NCI-H2029 (cell line): ENCODE measurements at places on chromosomes 6 and 20.

- no peak for DNase-seq
These were observed 8.7 kb downstream of the GFRA4 start for GRCh38 chr20:3654326-3655130.

DNA sequence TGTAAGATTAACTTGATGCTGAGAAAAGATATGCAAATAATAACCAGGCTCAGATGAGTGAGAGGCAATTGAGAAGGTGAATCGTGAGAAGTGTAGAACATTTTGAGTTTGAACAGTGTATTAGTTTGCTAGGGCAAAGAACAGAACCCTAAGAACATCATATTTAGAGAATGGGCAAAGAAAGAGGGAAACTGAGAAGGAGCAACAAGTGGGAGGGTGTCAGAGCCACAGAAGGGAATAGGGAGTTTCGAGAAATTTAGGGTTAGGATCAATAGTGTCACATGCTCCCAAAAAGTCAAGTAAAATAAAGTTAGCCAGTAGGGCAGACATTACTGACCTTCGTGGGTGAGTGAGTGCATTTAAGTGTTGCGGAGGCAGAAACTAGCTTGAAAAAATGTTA lies 5.5 kb upstream of the FAXC start:
- no peak for DNase-seq

GRCh38 chr20:37188787-37189186 lies 9.4 kb upstream of the MROH8 start:
- DNase-seq = no peak

DNA sequence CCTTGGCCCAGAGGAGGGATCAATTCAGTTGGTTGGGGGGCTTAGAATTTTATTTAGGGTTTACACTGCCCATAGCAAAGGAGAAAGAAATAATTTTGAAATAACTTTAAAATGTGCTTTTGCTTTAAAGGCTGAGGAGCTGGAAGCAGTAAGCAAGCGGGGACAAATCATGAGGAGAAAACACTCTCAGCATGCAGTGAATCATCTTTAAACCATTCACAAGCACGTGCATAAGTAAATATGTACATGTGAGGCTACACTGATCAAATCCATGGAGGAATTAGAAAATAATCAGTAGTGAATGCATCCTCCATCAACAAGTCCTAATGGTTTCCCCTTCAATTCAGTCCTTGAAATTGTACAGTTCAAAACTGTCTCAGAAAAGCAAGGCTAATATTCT lies 181.0 kb downstream of the MTFR2 start:
- no peak for DNase-seq

- no peak for DNase-seq
These were observed 179.5 kb upstream of the SYNDIG1 start for GRCh38 chr20:24289737-24290481.

DNA sequence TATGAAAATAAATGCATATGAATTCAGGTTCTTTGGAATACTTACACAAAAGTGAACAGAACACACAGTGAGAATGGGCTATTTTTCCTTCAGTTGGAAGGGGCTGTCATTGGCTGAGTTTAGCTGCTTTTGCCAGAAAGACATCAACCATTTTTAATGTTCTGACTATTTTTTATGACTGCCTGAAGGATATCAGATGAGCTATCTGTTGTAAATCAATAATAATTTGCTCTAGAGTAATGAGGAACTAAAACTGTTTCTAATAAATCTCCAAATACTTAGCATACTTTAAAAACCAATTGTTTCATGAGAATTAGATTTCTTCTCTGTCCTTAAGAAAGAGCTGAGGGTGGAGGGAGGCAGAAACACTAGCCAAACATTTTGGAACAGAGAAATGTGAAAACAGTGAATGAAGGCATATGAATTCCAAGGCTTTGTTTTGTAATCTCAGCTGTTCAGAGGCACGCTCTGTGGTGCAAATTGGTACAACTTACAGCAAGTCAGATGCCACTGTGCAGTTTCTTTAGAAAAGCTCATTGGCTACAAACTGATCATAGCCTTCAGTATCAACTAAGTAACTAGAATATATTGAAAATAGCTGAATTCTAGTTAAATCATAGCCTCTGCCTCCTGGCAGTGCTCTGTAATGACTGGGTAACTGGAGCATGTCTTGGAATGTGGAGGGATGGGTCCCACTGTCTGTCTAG lies 228.9 kb upstream of the JAG1 start:
- DNase-seq = no peak

DNA sequence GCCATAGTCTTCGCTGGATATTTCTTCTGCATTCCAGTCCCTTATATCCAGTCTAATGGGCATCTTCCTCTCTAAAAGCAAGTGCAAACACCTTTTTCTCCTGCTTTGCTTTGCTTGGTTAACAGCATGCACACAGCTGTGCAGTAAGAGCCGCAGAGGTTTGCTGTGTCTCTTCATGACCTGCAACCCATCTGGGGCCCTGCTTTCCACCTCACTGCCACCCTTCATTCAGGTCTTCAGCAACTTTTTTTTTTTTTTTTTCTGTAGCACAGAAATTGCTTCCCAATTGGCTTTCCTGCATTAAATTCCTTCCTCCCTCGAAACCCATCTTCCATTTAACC lies 14.4 kb downstream of the NEDD9 start:
- DNase-seq = no peak

- no peak for DNase-seq
These were observed 1.6 kb downstream of the KCNG1 start for GRCh38 chr20:51021067-51022025.

GRCh38 chr6:136550045-136550329 lies 235 bp downstream of the MAP7 start:
- no peak for DNase-seq

DNA sequence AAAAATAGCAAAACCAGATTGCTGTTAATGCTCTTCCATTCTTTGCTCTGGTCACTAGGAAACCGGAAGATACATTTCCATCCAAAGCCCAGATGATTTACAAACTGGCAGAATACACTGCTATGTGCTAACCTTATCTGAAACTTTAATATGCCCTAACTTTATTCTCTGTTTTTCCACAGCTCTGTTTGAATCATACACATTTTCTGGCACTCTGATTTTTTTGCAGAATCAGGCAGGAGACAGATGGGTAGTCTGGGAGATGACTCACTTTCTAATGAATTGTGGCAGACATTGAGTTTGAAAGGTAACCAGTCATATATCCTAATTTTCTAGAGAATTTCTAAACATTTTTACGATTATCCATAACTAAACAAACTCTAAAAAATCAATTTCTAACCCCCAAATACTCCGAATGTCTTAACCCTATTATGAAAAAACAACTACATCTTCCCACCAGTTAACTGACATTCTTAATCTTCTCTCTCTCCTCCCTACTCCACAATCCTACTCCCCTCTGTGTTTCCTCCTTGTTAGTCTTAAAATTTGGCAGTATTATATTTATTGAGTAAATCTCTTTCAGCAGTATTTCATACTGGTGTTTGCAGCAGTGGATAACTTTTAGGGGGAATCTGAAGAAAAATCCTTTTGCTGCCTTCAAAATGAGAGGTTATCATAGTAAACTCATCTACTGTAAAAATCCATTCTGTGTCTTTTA lies 63.5 kb downstream of the MAN1A1 start:
- DNase-seq = no peak

- DNase-seq = no peak
These were observed 61.8 kb downstream of the EPM2A start for GRCh38 chr6:145673504-145673903.

DNA sequence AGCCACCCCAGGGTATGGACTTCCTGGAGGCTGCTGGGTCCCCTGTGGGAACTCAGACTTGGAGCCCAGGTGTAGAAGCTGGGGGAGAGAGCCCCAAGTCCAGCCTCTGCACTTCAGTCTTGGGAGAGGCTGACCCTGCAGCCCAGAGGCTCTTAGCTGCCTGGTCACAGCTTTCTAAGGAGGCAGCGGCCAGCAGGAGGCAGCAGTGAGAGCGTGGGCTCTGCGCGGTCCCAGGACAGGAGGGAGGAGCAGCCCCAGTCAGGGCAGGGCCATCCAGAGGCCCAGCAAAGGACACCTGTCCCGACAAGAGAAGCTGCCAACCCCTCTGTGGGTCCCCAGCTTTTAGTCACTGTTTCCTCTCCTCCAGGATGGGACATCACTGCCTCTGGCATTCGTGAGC lies 9.4 kb downstream of the TREML2 start:
- DNase-seq = no peak

GRCh38 chr6:167697316-167697715 lies 129.4 kb upstream of the AFDN start:
- no peak for DNase-seq

GRCh38 chr20:17177341-17177740 lies 49.5 kb upstream of the PCSK2 start:
- DNase-seq = no peak

DNA sequence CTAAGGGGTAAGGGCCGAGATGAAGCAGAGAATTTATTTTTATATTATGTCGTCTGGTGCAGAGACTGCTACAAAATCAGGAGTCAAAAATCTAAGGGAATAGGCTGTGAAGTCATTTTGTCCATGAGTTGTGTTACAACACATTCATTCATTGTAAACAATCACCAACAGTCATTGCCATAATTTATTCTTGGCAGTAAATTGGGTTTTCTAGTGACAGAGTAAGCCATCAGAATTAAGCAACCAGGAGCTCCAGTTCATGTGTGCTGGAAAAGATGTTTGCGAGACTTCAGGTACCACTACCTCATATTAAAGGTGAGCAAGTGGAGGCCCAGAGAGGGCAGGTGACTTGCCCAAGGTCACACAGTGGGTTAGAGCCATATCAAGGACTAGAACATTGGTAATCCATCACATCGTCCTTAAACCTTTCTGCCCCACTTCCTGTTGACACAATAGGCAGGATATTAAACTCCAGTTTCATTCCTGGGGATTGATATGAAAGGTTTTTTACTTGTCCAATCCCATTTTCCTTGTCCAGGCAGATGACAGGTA lies 46.0 kb downstream of the E2F3 start:
- no peak for DNase-seq

DNA sequence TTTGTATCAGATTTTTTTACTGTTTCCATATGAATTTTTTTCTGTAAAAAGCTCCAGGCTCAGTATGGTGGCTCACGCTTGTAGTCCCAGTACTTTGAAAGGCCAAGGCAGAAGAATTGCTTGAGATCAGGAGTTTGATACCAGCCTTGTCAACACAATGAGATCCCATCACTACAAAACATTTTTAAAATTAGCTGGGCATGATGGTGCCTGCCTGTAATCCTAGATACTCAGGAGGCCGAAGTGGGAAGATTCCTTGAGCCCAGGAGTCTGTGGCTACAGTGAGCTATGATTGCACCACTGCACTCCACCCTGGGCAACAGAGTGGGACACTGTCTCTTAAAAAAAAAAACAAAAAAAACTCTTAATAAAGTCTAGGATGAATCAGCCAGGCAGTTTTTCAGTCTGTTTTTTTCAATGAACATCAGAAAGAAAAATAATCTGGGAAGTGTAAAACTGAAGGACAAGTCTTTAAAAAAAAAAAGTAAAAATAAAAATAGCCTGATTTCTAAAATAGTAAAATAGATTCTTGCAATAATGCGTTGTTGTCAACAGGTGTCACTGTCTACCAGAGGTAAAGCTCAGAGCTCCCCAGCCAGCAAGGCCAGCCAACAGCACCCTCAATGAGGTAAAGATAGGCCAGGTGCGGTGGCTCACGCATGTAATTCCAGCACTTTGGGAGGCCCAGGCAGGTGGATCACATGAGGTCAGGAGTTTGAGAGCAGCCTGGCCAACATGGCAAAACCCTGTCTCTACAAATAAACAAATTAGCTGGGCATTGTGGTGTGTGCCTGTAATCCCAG lies 9.3 kb upstream of the ATG5 start:
- peak; percentile 73 for DNase-seq

DNA sequence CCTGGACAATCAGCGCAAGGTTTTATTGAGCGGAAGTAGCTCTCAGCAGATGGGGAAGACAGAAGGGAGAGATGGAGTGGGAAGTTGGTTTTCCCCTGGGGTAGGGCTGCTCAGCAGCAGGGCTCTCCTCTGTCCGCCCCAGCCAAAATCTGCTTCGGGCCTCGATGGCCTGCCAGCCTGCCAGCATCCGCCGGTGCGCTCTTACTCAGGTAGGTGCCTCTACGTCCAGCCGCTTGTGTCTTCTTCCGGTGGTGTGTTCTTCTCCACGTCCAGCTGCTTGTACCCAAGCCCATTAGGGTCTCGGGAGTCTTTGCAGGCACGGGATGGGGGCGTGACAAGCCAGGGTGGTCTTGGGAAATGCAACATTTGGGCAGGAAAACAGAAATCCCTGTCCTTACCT lies 1340.0 kb upstream of the MAP3K7 start:
- no peak for DNase-seq

DNA sequence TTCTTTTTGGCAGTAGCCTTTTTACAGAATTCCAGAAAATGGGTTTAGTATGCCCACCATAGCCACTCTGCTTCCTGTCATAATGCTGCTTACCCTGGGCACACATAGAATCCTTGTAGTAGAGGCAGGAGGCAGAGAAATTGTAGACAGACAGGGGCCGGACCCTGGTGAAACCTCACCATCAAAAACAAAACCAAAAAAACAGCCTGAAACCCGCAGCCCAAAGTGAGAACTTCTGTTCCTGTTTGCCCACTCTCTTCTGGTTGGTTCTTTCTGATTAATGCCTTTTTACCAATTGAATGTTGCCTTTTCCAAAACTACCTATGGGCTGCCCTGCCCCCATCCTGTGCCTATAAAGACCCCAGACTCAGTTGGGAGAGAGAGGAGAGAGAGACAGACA lies 188.2 kb downstream of the CDKAL1 start:
- no peak for DNase-seq

- DNase-seq = no peak
These were observed 80.5 kb upstream of the SGK1 start for GRCh38 chr6:134398453-134398852.

DNA sequence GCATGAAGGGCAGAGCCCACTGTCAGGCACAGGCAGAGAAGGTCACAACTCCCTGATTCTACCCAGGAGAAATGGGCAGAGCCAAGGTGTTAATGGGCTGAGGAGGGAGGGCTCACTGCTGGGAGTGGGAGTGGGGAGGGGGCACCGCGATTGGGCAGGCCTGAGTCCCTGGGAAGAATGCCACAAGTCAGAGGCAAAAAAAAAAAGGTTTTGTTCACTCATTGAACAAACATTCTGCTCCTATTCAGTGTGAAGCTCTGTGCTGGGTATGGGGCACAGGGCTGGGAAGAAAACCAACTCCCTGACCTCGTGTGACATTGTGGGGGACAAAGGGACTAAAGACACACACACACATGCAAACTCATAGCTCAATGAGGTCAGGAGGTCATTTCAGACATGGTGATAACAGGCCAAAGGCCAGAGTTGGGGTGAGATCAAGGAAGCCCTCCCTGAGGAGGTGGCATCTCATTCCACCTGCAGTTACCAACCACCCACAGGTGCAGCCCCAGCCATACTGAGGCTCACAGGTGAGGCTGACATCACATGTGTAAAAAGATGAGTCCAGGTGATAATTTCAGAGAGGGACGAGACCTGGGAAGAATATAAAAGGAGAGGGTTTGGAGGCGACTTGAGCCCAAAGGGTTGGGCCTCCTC lies 3.2 kb upstream of the PMEPA1 start:
- no peak for DNase-seq

- DNase-seq = peak; percentile 55
These were observed 14.2 kb downstream of the MMP24OS start for GRCh38 chr20:35263532-35264341.

- DNase-seq = no peak
These were observed 225.5 kb downstream of the BMP7 start for GRCh38 chr20:57040924-57041323.
